ENCODE measurements at places on chromosomes 4 and X.

DNA sequence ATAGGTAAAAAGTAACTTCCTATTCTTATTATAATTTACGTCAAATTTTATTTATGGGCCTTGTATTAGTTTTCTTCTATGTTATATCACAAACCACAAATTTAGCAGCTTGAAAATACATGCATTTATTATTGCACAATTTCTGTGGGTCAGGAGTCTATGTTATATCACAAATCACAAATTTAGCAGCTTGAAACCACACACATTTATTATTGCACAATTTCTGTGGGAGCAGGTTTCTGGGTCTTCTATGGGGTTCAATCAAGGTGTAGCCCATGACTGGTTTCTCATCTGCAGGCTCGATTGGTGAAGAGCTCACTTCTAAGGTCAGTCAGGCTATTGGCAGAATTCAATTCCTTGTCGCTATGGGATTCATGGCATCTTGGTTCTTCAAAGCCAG lies 332.7 kb upstream of the HAND2 start:
- no peak for DNase-seq

- DNase-seq = no peak
Observed at GRCh38 chr4:125838202-125838601, 523.4 kb downstream of the FAT4 start.

- DNase-seq = no peak
Observed at GRCh38 chrX:84187533-84188319, at the start of gene RPS6KA6. Gene RPS6KA6 (minus strand): TSS chrX:84188199. CDS start chrX:84187899, 300 bp downstream.

GRCh38 chr4:184802697-184803015 lies 23.1 kb downstream of the ACSL1 start:
- no peak for DNase-seq

GRCh38 chr4:2803624-2804448 lies 11.0 kb downstream of the SH3BP2 start:
- no peak for DNase-seq

DNA sequence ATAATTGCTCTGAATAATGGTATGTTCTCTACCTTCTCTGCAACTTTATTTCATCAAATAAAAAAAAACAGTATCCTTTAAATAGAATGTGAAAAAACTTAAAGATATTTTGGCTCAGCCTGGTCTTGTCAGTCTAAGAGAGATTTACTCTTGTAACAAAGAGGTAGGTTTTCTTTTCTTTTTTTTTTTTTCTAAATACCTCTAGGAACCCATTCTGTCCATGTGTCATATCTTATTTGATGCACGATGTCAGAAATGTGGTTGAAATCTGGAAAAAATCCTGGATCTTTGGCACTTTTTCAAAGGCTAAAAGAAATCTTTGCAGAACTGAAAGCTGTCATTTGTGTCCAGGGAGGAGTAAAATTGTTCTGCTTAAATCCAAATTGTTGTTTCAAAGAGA lies 17.3 kb upstream of the FGF5 start:
- DNase-seq = no peak

DNA sequence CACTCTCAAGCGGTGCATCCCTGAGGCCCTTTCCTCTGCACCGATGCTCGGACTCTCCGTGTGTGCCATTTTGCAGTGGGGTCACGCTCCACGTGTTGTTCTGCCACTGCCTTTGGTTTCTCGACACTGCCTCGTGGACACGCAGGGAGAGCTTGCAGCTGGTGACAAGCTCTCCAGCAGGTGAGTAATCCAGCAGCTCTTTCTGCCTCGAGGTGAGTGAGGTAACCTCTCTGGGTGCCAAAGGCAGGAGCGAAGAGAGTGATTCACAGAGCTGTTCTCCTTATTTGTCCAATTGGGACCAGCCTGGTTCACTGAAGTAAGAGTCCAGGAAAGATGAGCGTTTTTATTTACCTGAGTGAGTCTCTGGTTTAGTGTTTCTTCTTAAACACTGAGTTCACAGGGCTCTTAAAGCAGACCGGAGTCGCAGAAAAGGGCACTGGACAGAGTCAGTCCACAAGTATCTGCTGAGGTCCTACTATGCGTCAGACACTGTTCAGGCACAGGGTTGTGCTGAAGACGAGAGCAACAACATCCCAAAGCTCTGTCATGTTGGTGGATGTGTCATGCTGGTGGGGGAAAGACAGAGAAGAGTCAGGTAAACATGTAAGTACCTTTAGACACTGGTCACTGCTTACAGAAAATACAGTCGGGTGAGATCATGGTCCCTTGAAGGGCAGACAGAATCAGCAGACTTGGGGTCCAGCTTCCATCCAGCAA lies 61.8 kb downstream of the FHDC1 start:
- no peak for DNase-seq

- DNase-seq = peak; percentile 97
Observed at GRCh38 chr4:139208404-139208945, 31.5 kb upstream of the ELF2 start.

DNA sequence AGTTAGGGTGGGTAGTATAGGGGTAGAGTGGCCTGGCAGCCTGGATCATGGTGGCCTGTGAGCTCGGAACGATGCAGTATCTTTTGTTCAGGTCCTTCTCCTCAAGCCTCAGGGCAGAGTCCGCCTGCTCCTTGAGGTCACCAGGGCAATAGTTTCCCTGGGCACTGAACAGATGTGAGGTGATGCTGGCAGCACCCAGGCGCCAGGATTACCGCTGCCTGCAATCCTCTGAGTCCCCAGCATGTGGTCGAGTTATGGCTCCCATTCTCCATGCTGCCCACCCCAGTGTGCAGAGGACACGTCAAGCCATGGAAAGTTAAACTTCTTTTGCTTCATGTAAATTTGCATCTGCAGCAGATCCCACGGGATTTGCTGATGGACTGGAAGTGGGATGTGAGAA lies 38.7 kb downstream of the NEIL3 start:
- no peak for DNase-seq

GRCh38 chr4:99276417-99276816 lies 14.4 kb downstream of the ADH1A start:
- no peak for DNase-seq

DNA sequence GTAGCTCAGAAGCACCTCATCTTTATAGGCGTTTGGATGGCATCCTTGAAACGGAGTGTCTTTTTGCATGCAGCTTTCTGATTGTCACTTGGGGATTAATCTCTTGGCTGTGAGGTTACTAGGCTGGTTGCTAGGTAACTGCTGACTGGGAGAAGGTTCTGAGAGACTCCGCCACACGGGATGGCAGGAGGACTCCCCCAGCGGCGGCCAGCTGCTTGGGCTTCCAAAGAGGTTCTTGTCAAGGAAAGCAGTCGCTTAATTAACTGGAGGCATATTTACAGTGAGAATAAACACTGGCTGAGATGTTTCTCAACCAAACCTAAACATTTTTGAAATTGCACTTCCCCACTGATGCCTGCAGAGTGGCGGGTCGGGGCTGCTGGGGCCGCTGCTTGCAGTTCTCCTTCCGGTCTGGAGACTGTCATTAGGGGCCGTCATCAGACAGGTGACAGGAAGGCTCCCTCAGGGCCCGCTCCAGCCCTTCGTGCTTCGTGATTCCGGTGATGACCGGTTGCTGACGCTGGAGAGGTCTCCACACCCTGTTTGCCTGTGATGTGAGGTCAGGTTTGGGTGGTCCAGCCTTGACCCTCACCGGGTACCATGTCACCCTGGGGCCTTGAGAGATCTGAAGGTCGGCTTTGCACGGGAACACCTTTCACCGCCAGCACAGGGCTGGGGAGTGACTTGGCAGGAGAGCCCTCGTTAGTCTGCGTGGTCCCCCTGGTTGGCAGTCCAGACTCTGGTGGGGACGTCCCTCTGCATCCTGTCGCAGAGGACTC lies 9.1 kb downstream of the NSG1 start:
- DNase-seq = no peak

- DNase-seq = no peak
Observed at GRCh38 chr4:124276461-124276860, 436.1 kb downstream of the ANKRD50 start.

- DNase-seq = no peak
Observed at GRCh38 chr4:54073271-54073880, 9.0 kb upstream of the CHIC2 start.

DNA sequence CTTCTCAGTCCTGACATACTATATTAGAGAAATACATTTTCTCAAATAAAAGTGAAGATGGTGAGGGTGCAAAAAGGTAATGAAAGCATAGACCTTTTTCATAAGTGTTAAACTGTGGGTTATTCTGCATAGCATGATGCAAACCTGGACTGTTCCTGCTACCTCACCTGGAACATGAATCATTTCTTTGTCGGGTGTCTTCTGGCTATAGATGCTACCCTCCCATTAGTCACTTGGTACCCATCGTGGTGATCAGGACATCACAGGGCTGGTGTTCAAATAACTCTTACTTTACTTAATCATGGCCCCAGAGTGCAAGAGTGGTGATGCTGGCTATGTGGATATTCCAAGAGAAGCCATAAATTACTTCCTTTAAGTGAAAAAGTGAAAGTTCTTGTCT lies 264.7 kb upstream of the AGA start:
- DNase-seq = no peak

DNA sequence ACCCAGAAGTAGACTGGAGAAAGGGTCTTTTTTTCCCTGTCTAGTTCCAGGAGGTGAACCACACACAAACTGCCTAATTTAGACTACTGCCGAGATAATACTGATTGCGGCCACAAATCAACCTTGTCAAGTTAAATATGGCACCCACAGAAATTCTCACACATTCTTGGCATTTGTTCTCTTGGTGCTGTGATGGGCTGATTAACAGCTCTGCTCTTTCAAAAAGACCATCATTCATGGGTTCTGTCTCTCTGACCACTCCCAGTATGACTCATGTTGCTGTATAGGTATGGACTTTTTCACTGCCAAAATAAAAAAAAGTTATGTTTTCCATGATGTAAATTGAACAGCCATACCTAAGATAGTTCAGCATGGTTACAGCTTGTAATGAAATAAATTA lies 1003.5 kb upstream of the LCORL start:
- DNase-seq = no peak

DNA sequence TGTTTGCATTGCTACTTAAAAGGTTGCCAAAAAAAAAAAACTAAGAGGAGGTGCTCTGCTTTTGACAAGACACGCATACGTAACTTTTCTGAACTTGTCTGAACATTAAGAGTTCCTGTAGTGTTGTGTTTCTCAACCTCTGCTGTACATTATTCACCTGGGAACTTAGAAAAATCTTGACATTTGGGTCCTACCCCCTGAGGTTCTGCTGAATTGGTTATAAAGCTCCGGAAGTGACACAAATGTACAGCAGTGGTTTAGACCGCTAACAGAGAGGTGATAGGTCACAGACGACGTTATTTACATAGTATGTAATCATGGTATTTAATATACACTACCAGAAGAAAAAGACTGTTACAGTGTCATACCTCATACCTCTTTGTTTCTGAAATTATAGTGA lies 61.1 kb downstream of the CPEB2 start:
- no peak for DNase-seq

GRCh38 chr4:63541828-63542227 lies 867.4 kb downstream of the TECRL start:
- no peak for DNase-seq

- DNase-seq = no peak
Observed at GRCh38 chr4:180650273-180650672, 1592.9 kb upstream of the TENM3 start.

DNA sequence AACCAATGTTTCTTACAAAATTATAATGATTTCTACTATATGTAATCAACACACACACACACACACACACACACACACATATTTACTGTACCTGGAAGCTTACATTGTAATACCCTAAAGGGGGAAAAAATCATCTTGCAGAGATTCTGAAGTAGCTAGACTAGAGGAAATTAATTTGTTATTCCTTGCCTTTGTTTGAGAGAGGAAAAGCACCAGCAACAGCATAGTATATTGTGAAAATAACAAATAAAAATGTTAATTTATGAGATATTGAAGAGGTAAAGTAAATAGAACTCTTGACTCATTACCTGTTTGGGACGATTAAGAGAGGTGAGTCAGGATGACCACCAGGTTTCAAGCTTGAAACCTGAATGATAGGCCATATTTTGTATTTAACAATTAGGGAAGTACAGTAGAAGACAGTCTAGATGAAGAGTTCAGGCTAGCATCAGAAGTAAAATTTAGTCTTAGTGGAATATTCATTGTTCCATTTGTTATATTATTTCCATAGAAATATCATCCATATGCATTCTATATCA lies 873.4 kb upstream of the PCDH10 start:
- no peak for DNase-seq

DNA sequence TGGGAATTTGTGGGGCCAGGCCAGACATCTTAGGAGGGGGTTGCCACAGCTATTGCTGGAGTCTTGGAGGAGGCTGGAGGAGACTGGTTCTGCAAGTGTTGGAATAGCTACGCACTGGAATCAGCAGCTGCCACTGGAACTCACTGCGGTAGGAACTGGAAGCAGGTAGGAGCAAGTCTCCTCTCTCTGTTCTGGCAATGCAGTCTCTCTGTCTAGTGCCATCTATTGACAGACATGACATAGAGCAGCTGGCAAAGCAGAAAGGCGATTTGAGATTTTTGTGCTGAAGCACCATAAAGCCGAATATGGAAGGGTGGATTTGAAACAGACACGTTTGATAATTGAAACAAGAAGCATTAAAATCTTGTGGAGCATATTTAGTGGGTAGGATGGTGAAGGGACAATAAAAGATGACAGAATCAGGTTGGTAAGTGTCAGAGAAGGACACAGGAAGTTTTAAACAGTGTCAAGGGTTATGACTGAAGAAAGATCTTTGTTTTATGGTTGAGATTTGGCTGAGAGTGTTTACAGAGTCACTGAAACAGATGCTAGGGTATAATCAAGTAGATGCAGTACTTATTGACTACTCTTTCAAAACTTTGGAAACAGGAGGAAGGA lies 23.5 kb upstream of the SYNPO2 start:
- DNase-seq = peak; percentile 72

DNA sequence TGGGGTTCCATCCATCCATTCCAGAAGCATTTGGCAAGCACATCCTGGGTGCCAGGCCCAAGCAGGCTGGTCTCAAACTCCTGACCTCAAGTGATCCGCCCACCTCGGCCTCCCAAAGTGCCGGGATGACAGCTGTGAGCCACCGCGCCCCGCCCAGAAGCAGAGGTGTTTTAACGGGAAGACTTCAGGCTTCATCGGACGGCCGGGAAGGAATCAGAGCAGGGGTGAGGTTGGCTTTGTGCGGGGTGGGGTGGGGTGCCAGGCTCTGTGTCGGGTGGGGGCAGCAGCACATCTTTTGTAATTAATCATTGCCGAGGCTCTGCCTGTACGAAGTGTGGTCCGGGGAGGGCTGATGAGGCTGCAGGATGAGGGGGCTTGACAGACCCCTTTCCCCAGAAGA lies 5.1 kb upstream of the SLC25A6 start:
- DNase-seq = no peak

GRCh38 chr4:144589512-144589911 lies 56.4 kb upstream of the HHIP start:
- DNase-seq = no peak

DNA sequence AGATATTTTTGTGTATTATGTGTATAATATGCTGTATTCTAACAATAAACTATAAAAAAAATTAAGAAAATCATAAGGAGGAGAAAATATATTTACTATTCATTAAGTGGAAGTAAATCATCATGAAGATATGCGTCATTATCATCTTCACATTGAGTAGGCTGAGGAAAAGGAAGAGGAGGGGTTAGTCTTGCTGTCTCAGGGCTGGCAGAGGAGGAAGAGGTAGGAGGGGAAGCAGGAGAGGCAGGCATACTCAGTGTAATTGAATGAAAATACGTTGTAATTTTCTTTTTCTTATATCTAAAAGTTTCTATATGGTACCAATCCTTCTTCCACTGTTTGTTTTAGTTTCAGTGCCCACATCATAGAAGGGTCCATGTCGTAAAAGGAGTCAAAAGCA lies 9.8 kb upstream of the TMEM185A start:
- no peak for DNase-seq

GRCh38 chr4:86155766-86156165 lies 204.1 kb downstream of the MAPK10 start:
- no peak for DNase-seq

- DNase-seq = peak; percentile 84
Observed at GRCh38 chrX:40996886-40997530, 88.2 kb upstream of the USP9X start.

- DNase-seq = no peak
Observed at GRCh38 chr4:77418333-77418732, 187.3 kb upstream of the CXCL13 start.
